ENCODE measurements at places on chromosomes 1 and 21. TPM values are rescaled to one million over a fixed set of nuclear protein-coding genes. Genes with fewer than 3 reads are reported as not detected.

Gene CD1E
- not detected for total RNA-seq

Gene OR2G6
- not detected for total RNA-seq

Gene GJA8
- not detected for total RNA-seq

Gene FMO2
- total RNA-seq = not detected

Data from A549 treated with RU486 at 1 μM for 4 hours (cell line).